ENCODE measurements at places on chromosomes 6 and 20.

DNA sequence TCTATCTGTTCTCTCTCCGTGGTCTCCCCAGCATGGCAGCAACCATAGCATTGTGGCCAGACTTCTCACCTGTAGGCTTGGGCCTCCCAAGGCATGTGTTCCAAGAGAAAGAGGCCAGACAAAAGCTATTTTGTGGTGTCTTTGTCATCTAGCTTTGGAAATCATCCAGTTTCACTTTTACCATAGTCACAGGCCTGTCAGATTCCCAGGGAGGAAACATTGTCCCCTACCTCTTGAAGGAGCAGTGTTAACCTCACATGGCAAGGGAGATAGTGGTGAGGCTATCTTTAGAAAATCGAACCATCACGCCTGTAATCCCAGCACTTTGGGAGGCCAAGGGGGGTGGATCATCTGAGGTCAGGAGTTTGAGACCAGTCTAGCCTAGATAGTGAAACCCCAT is 42.3 kb upstream of the RALGAPA2 start:
- no peak for DNase-seq

- DNase-seq, result no peak
Observed at GRCh38 chr6:138563650-138564049, 64.4 kb upstream of the NHSL1 start.

DNA sequence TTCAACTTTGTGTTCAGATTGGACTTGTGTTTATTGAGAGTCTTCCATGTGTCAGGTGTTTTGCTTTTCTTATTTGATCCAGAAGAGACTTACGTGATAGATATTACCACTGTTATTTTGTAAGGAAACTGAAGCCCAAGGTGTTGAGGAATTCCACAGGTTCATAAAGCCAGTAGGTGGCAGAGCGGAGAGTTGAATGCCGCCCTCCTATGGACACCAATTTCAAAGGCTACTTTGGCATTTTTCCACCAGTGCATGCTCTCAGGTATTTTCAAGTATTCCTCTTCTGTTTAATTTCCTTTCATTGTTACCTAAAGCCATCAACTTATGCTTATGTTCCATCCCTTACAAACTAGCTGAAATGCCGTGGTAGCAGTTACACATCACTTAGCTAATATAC is 14.0 kb upstream of the COL10A1 start:
- DNase-seq, result no peak

DNA sequence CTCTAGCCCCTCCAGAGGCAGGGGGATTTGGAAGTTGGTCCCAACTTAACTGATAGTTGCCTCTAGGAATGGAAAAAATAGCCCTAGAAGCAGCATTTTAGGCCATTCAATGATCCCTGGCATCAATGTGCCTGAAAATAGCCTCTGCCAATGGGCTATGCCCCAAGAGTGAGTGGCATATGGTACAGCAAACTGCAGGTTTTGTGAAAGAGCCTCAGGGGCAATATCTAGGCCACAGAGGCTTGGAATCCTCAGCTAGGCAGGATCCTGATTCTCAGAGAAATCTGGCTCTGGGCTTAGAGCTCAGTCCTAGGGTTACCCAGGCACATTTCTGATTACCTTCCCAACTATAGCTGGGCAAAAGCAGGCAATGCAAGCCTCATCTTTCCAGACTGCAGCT is 104.4 kb upstream of the MOCS1 start:
- no peak for DNase-seq

- DNase-seq, result no peak
Observed at GRCh38 chr20:31580706-31581105, 24.4 kb upstream of the ID1 start.

- no peak for DNase-seq
Observed at GRCh38 chr20:346640-347316, at the start of gene NRSN2. Gene NRSN2 (plus strand): TSS chr20:347111. CDS start chr20:349644, 2,533 bp downstream.

DNA sequence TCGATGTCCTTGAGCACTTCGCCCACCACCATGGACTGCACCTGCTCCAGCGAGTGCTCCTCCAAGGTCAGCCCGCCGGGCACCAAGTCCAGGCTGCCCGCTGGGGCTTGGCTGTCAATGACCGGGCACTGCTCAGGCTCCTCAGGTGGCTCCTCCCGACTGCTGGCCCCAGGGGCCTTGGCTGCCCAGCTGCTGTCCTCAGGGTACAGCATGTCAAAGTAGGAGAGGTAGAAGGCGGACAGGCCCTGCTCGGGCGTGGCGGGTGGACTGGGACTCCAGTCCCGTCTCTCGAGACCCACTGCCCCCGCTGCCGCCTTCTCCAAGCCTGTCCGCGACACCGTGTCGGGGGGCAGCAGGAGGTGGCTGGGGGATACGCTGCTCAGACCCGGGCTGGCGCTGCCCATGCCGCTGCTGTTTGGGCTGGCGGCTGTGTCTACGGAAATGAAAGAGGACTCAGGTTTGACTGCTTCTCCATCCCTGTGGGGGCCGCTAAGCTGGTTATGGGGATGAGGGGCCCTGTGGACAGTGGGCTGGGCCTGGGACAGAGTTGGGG is 12.0 kb downstream of the SPDEF start:
- DNase-seq, result no peak

- no peak for DNase-seq
Observed at GRCh38 chr6:30823534-30823865, 60.8 kb upstream of the DDR1 start.

- no peak for DNase-seq
Observed at GRCh38 chr6:131430531-131430930, 142.5 kb upstream of the ARG1 start.

DNA sequence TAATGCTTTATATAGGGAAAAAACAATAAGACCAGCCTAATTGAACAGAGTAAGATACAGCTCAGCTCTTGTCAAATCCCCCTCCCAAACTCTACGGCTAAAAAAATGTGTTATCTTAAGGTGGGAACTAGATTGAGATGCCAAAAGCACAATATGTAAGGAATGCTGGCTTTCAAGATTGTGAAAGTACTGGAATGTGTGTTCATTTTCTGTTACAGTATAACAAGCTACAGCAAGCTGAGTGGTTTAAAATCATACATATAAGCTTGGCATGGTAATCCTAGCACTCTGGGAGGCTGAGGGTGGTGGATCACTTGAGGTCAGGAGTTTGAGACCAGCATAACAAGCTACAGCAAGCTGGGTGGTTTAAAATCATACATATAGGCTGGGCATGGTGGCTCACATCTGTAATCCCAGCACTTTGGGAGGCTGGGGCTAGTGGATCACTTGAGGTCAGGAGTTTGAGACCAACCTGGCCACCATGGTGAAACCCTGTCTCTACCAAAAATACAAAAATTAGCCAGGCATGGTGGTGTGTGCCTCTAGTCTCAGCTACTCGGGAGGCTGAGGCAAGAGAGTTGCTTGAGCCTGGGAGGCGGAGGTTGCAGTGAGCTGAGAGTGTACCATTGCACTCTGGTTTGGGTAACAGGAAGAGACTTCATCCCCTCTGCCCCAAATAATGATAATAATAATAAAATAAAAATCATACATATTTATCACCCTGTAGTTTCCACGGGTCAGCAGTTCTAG is 297.7 kb downstream of the DOK5 start:
- DNase-seq, result no peak

- no peak for DNase-seq
Observed at GRCh38 chr6:142947714-142948480, 2.9 kb upstream of the HIVEP2 start.

DNA sequence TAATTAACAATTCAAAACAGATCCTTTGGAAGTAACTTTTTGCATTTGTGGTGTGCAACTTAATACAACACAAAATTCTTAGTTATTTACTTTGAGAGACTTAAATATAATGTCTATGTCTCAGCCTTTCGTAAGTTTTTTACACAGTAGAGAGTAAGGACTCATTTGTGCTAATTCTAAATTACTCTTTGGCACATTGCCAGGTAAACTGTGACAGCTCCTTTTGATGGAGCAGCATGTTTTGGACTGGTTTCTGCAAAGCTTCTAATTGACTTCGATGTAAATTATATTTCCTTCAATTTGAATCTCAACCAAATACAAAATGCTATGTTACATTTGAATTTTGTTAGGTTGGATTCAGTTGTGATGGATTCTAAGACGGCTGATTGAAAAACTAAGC is 450.7 kb upstream of the OPRM1 start:
- no peak for DNase-seq

DNA sequence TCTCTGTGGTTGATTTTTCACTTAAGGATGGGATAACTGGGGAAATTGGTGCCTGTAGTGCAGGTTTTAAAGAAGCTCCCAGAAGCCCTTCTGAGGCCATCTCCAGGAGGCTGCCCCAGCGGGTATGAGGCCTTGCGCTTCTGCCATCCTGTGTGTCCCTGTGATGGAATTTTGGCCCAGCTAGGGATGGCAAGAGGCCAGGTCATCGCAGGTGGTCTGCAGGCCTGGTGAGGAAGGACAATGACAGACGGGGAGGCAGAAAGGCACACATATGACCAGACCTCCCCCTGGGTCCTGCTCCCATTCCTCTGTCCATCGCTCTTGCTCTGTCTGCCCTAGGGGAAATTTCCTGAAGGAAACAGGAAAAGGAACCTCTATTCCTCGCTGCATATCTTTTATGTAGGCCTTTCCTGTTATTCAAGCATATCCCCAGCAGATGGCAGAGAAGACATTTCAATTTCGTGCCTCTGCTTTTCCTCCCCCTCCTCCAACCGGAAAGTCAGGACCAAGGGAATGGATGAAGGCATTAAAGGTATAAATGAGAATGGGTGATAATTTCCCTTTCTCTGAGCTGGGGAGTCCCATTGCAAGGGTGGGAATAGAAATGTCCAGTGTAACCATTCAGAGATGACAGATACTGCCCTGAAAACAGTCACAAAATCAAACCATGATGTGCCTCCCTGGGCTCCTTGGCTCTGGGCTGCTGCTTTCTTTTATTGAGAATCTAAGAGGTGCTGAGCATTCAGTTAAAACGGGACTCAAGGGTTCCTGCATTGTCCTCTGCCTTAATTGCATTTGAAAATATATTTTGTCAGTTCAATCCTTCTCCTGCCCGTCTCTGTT is 17.6 kb upstream of the HLA-F start:
- DNase-seq, result no peak

- DNase-seq, result no peak
Observed at GRCh38 chr6:57017841-57018240, 28.7 kb upstream of the KIAA1586 start.

DNA sequence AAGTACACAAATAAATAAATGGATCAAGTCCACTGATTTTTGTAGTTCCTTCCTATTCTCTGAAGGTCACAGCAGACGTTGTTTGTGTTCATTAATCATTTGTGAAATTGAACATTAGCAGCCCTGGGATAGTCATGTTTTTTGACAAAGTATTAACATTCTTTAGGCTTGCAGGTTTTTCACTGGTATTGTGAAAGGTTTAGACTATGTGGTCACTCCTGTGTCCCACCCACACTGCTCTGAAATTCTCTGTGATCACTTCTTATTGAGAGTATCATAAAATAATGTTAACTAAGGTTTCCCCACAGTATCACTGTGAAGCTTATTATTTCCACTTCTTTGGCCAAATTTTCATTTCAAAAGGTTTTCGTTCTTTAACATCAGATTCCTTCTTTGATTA is 3.5 kb downstream of the FAM83B start:
- DNase-seq, result no peak

DNA sequence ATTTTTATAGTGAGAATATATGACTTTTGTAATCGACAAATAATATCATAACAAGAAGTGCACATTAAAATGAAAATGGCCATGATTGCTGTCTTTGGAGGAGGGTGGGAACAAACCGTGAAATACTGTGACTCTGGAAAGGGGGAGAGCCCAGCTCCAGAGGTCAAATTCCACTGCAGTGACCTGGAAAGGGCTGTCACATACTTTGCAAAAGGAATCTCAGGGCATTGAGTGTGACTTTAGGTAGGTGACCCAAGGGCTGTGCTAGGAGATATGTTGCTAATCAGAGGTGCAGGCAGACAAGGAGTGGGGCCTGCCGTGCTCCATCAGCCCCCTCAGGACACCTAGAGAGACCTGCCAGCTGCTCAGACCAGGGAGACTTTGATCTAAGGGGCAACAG is 28.1 kb upstream of the BMP7 start:
- DNase-seq, result no peak

- no peak for DNase-seq
Observed at GRCh38 chr20:53557130-53557529, 36.5 kb downstream of the ZNF217 start.

DNA sequence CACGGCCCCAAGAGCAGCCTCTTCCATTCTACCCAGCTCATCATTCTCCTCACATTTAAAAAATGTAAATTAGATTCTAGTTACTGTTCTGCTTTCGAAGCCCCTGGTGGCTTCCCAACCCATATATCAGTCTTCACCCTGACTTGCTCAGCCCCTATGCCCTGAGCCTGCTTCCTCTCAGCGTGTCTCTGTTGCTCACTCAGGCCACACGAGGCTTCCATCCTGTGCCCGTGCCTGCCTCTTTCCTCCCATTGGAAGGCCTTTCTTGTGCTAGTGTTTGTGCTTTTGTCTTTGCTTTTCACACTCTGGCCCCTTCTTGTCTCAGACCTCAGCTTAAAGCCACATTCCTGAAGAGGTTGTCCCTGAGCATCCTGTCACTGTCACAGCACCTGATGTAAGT is 78.1 kb downstream of the AFDN start:
- no peak for DNase-seq

GRCh38 chr20:5357946-5358345 is 41.2 kb upstream of the PROKR2 start:
- no peak for DNase-seq

- DNase-seq, result no peak
Observed at GRCh38 chr20:58637466-58638213, 13.4 kb upstream of the STX16 start.

- DNase-seq, result no peak
Observed at GRCh38 chr20:13355411-13355810, 134.3 kb downstream of the ISM1 start.

DNA sequence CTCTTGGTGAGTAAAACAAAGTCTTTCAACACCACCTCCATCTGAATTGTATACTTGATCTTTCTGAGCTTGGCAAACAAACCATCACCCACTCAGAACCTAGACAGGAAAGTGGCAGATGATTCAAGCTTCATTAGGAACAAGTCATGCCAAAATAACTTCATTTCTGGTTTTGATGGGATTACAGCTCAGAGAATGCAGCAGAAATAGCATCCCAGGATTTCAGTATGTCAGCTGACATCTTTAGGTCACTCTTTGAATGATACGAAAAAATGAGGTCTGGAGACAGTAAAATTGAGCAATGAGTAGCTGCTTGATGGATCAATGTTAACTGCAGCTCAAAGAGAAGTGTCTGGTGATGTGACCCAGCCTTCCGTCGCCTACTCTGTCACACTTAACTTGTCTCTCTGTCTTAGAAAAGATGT is 92.4 kb downstream of the GJA10 start:
- no peak for DNase-seq

DNA sequence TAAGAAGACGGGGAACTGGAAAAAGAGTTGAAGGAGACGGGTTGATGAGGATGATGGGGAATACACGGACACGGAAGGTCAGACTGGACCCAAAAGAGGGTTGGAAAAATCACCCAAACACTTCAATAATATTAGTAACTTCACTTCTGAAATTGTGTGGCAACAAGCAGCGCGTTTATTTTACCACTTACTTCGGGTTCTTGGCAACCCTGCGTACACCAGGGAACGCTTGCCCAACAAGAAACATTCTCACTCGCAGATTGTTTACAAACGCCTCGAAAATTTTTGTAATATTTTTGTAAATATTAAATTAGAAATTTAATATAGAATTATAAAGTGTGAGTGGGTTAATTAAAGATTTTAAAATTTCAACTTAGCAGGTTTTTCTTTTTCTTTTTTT is 99.5 kb downstream of the CEBPB start:
- no peak for DNase-seq

All from Panc1 (cell line).